ENCODE measurements at places on chromosomes 12 and 14.

DNA sequence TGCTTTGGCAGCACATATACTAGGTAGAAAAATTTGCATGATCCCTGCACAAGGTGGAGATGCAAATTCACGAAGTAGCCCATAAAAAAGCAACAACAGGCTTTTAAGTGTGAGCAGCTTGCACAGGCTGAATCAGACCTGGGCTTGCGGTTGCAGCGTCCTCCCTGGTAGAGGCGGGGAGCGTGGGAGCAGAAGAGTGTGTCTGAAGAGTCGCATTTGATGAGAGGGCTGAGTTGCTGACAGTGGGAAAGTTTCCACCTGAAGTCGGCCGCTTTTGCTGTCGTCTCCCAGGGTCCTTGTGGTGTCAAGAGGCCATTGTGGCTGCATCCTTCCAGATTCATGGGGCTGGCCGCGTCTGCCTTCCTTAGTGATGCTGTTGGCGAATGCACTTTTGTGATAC, 6.2 kb downstream of the AACS start:
- DNase-seq, result no peak

- DNase-seq, result no peak
Measured at GRCh38 chr12:50841716-50842531, 802 bp upstream of the TMPRSS12 start.

DNA sequence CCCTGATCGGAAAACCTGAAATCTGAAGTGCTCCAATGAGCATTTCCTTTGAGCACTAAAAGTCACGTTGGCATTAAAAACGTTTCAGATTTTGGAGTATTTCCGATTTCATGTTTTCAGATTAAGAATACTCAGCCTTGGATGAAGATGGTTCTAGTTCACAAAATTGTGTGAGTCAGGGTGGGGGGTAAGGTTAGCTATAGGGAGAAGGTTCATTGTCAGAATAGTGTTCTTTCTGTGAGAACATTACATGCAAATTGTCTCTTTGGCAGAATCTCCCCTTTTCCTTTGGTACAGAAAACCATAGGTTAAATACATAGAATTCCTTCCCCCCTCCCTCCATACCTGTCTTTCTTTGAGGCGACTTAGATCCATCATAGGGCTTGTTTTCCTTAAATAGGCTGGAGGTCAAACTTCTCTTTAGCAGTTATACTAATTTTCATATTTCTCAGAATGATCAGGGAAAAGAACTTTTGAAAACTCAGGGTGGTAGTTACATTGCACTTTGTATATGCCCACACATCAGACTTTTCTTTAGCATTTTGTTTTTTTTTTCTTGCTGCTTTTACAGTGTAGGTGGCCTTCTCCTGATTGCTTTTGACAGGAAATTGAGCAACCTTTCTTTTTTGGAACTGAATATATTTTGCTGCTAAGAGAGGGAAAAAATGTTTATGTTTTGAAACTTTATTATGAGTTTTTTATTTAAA, 503.5 kb downstream of the PCNX1 start:
- no peak for DNase-seq

DNA sequence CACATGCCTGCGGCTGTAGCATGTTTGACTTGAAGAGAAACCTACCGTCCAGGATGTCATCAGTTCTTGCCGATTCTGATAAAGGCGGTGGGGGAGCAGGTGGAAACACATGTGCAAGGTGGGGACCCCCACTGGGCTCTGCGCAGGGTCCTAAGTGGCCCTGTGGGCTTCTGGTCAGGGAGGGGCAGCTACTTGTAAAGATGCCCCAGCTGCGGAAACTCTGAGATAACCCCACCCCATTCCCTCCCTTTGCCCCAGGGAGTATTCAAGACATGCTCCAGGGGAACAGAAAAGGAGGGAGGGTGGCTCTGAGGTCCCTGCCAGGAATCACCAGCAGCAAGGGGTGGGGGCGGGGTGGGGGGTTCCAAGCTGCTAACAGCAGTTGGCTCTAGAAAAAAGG, 67.6 kb downstream of the PIWIL1 start:
- no peak for DNase-seq

DNA sequence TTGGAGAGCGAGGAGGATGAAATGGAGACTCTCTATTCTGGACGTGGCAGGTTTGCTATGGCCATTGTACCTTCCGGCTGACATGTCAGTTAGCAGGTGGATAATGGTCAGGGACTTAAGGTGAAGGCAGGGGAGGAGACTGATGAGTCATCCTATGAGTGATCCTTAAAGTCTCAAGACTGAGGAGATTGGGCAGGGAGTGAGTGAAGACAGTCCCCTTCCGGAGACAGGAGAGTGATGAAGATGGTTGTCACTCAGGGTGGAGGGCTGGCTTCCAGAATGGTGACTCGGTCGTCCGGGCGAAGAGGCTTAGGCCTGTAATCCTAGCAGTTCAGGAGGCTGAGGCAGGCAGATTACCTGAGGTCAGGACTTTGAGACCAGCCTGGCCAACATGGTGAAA, 49.8 kb upstream of the CCDC63 start:
- no peak for DNase-seq

DNA sequence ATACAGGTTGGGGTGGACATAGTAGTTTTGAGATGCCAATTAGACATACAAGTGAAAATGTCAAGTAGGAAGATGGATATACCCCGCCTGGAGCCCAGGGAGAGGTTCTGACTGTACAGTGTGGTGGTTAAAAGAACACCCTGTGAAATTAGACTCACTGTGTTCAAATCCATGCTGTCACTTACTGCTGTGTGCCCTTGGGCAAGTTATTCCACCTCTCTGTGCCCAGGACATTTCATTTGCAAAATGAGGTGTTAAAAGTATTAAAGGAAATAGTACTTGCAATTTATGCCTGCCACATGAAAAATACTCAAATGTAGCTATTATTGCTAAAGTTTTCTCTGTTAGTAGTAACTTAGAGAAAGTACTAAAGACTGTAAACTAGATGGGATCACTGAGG, 18.5 kb downstream of the GALNT4 start:
- DNase-seq, result no peak

DNA sequence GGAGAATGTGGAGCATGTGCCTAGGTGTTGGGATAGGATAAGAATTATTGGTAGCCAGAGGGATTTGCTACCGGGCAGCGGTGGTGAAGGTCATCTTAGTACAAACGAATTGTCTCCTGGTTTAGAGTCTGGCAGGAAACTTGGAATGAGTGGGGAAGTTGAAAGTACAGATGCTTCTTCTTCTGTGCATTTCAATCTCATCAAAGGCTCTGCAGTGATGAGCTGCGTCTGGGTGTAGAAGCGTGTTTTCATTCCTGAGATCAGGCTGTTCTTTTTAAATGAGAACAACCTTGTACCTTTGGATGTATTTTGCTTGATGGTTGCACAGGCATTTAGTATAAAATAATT, 2.1 kb downstream of the WNK1 start:
- DNase-seq, result no peak

DNA sequence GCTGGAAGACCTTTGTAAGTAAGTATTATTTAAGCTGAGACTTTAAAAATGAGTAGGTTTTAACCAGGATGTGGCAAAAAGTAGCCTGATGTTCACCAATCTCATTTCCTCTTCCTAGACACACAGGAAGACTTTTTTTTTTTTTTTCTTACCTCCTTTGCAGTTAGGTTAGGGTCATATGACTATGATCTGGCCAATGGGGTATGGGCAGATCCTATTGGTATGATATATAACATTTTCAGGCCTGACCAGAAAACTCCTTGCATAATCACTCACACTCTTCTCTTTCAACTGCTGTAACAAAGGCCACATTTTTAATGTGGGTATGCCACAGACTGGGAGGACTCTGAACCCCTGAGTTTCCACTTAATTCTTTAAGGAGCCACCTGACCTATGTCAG, 2.7 kb upstream of the RPS6KA5 start:
- no peak for DNase-seq

- no peak for DNase-seq
Measured at GRCh38 chr12:110466791-110467190, 1.3 kb downstream of the GPN3 start.

DNA sequence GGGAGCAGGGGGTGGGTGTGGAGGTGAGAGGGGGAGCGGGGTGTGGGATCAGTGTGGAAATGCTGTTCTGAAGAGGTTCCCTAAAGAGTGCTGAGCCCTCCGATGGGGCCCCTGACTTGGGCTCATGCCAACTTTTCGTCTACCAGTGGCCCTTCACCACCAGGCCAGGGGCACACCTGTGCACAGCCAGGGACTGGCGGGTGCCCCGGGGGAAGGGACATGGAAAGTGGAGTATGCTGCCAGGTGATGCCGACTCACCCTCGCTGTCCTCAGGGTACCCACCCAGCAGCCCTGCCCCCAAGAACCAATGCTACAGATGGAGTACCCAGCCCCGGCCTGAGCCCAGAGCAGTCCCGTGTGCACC, 26.2 kb downstream of the AMN start:
- no peak for DNase-seq

GRCh38 chr14:79639613-79640012, 571.7 kb downstream of the DIO2 start:
- DNase-seq, result no peak

- DNase-seq, result no peak
Measured at GRCh38 chr12:101596172-101596571, 1.4 kb downstream of the MYBPC1 start.

DNA sequence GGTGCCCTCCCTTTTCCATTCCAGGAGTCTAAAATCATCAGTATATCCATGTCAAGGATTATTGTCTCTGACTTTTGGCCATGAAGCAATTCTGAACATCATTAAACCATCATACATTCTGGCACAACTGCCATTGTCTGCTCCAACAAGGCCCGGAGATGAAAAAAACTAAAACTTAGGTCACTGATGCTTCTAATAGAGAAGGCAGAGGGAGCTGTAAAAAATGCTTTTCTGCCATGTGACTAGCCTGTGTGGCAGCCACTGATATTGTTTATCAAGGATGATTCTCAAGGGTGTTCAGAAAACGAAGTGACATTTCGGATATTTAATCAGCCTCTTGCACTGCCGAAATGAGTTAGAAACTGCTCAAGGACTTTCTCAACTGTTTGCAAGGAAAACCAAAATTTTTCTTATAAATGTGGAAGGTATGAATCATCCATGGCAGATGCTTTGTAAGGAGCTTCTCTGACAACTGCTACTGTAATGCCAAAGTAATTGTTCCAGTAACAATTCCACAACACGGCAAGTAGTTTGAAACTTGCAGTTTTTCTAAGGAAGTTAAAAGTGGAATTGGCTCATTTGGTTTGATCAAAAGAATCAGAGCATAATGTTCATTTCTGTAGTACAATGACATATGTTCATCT, 1076.5 kb upstream of the FLRT2 start:
- no peak for DNase-seq

DNA sequence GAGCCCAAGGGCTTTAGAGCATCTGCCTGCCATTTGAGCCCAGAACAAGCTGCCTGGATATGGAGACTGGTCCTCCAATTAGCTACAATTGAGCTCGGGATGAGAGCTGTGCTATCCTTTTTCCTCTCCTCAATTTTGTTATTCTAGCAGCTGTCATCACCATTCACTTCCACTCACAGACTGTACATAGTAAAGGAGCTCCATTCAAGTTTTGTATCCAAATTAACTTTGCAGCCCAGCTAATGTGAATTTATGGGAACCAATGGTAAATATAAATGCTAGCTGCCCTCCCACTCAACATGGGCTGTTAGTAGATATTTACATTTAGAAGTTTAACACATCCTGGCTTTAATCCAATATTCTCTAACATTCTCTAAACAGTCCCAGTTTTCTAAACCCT, 44.6 kb downstream of the BMP4 start:
- peak; percentile 34 for DNase-seq

All from NCI-H345 (cell line).